ENCODE measurements at places on chromosomes 12 and 14.

DNA sequence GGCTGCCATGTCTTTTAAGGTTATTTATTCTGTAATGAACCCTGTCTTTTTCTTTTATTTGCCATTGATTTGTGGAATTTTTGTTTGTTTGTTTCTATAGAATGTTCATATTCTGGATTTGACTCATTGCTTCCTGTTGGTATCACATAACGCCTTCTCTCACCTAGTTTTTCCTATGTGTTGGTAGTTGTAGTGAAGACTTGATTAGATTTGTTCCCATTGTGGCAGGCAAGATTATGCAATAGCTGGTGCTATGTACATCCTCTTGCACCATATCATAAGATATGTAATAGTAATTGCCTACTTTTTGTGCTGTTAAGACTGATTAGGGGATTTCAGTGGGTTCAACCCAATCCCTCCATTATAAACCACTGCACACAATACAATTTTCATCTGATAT, 3.9 kb upstream of the KRT6B start:
- DNase-seq = no peak

DNA sequence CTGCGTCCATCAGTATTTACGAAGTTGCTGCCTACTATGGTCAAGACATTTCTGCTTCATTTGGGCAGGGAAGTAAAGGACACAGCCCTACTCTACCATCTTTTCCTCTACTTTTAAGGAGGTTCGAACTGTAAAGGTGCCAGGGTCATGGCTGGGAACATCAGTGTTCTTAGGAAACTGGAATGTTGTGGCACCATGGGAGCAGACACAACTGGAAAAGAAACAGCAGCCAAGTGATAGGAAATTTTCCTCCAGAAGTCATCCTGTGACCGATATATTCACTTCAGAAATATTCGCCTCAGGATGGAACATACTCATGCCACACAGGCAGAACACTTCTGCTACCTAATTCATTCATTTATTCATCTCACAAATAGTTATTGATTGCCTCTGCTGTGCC, 104.4 kb downstream of the ETV6 start:
- DNase-seq = no peak

GRCh38 chr12:65962036-65962430, 137.8 kb downstream of the HMGA2 start:
- no peak for DNase-seq

- DNase-seq = no peak
Observed at GRCh38 chr12:91326058-91327027, 143.7 kb upstream of the DCN start.

- DNase-seq = no peak
Observed at GRCh38 chr14:69129264-69129880, 23.5 kb downstream of the DCAF5 start.

- DNase-seq = no peak
Observed at GRCh38 chr12:25491396-25492325, 61.4 kb downstream of the LMNTD1 start.

DNA sequence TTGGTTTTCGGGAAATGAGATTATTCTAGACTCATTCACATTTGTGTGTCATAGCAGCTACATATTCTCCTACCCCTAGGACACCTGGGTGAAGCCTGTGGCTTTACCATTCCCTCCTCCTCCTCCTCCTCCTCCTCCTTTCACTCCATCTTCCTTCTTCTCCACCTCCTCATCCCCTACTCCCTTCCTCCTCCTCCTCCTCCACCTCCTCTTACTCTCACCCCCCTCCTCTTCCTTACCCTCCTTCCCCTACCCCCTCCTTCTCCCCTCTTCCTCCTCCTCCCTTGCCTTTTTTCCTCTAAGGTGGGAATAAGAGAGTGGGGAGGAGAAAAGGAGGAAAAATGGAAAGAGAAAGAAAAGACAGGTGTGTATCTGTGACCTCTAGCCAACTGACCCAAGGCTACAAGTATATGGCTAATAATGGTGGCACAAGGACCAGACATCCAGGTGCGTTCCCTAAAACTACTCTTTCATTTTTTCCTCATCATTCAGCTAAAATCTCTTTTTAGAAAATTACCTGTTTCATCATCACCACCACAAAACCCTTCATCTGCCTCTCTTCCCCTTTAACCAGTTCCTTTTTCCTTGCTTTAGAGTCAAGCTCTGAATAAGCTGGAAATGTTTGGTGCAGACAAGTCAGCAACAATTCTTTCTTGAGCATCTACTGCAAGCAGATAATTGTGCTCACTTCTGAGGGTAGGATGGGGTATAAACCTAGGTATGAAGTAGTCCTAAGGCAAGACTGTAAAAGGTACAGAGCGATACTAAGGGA, 149.8 kb upstream of the FOXN3 start:
- DNase-seq = no peak

DNA sequence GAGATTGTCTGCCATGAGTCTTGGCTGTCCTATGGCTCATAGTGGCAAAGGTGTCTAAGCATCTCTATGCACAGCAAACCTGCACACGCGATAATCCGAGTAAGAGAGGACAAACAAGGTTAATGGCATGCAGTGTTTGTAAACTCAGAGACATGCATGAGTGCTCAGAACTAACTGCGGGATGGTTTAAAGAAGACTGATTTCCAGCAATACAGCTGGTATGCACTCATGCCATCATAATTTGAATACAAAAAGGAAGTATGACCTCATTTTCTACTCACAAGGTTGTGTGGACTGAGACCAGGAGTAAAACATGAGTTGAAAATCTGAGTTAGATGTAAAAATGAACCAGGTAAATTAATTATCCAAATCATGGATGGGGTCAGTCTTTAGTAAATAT, 16.6 kb upstream of the TCP11L2 start:
- DNase-seq = no peak

GRCh38 chr12:117167769-117168168, 22.5 kb downstream of the FBXO21 start:
- no peak for DNase-seq

DNA sequence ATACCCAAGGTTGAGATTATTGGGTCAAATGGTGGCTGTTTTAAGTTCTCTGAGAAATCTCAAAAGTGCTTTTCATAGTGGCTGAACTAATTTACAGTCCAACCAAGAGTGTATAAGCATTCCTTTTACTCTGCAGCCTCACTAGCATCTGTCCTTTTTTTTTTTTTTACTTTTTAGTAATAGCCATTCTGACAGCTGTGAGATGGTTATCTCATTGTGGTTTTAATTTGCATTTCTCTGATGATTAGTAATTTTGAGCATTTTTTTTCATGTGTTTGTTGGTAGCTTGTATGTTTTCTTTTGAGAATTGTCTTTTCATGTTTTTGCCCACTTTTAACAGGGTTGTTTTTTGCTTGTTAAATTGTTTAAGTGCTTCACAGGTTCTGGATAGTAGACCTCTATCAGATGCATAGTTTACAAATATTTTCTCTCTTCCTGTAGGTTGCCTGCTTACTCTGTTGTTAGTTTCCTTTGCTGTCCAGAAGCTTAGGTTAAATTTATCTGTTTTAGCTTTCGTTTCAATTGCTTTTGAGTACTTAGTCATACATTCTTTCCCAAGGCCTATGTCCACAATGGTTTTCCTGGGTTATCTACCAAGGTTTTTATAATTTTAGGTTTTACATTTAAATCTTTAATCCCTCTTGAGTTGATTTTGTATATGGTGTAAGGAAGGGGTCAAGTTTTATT, 881.3 kb upstream of the SEL1L start:
- DNase-seq = no peak

- no peak for DNase-seq
Observed at GRCh38 chr14:81516986-81517797, 16.5 kb downstream of the SEL1L start.

- DNase-seq = no peak
Observed at GRCh38 chr14:69432364-69432763, 33.9 kb downstream of the SLC39A9 start.

- DNase-seq = no peak
Observed at GRCh38 chr12:848173-848865, 95.9 kb downstream of the WNK1 start.

DNA sequence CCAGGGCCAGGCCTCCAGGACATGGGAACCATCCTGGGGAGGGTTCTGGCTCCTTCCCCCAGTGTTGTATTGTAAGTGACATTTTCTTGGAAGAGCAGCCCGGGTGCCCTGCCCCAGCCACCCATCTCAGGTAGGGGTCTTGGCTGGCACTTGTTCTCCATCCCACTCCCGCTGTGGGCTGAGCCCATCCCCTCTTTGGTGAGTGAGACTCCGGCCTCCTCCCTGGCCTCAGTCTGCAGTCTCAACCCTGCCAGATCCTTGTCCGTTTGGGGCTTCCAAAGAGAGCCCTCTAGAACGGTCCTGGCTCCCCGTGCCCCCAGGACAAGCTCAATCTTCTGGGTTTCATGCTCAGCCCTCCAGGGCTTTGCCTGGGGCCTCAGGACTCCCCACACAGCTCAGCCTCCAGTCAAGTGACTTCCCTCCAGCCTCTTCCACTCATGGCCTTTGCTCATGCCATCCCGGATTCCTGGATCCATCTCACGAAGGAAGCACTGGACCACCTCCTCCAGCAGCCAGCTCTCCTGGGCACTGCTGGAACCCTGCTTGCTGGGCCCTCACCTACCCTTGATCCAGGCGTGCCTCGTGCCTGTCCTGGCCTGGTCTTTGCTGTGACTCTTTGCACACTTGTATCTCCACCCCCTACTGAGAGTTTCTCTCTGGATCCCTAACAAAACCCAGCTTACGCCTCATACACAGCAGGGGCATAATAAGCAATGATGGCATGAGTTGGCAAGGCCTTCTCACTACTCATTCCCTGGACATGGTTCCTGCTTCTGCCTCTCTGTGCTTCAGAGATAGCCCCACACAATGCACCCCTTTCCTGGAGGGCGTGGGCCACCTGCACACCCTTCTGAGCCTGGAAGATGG, 297.4 kb upstream of the RTL1 start:
- DNase-seq = no peak

GRCh38 chr12:70271025-70271424, 27.8 kb downstream of the CNOT2 start:
- no peak for DNase-seq

GRCh38 chr14:21825149-21825743, 151.6 kb upstream of the OR4E1 start:
- DNase-seq = peak; percentile 28

DNA sequence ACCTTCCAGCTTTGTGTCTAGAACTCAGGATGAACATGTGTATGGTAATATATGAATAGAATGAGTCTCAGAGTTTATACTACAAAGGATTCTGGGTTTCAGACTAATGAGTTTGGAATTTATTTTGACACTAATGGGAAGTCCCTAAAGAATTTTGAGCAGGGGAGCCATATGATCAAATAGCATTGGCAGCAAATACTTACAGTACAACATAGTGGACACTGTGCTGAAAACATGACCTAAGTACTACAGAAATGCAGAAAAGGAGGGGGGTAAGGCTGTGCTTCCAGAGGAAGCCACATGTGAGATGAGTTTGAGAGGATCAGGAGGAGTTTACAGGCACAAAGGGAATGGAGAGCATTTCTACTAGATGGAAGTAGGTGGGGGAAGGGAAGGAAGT, 225.8 kb downstream of the C12orf42 start:
- DNase-seq = no peak

DNA sequence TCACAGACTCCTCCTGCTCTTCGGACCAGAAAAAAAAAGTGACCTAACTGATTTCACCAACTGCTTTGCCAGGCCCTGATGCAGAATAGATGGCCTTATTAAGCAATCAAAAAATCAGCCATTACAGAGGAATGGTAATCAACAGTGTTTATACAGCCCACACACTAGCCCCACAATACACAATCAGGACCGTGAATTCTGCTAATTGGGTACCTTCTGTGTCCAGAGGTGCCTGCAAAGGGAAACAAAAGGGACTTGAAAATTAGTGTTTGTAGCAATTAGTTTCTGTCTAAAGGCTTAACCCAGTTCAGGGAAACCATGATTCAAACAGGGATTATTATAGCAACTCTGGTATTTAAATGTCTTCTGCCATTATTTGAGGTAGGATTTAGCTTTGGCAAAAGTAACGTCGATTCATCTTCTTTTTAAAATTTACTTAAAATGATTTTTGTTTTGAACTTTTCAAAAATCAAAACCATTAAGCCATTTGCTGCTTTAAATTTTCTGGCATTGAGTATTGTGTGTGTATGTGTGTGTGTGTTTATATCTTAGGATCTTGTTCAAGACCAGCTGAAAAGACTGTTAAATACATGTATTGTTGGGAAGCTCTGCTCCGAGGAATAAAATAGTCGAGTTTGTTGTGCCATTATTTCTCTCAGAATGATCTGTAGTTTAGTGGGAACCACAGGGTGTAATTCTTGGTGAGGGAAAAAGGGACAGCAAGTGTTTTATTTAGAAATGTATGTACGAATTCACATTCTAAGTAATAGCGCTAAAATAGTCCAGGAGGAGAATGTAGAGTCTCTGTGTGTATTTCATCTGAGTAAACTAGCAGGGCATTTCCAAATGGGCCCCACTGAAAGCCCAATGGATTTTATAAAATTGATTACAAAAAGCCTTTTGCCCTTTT, 156.1 kb downstream of the PTCSC3 start:
- no peak for DNase-seq

DNA sequence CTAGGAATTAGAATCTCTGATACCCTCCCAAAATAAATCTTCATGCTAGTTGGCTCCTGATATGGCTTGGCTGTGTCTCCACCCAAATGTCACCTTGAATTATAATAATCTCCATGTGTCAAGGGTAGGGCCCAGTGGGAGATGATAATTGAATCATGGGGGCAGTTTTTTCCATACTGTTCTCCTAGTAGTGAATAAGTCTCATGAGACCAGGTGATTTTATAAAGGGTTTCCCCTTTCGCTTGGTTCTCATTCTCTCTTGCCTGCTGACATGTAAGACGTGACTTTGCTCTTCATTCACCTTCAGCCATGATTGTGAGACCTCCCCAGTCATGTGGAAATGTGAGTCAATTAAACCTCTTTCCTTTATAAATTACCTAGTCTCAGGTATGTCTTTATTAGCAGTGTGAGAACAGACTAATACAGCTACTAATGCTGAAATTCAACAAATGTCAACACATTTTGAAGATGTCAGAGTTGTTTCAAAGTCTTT, 12.2 kb upstream of the SPTSSA start:
- DNase-seq = no peak

- no peak for DNase-seq
Observed at GRCh38 chr12:6939191-6939540, 4.5 kb upstream of the RNU7-1 start.

- DNase-seq = no peak
Observed at GRCh38 chr14:80608563-80608962, 333.0 kb downstream of the CEP128 start.

- DNase-seq = no peak
Observed at GRCh38 chr12:105351523-105351922, 21.0 kb downstream of the C12orf75 start.

- DNase-seq = no peak
Observed at GRCh38 chr14:88914956-88915355, 90.5 kb downstream of the TTC8 start.

GRCh38 chr12:50111395-50111692, 692 bp upstream of the COX14 start:
- DNase-seq = no peak

DNA sequence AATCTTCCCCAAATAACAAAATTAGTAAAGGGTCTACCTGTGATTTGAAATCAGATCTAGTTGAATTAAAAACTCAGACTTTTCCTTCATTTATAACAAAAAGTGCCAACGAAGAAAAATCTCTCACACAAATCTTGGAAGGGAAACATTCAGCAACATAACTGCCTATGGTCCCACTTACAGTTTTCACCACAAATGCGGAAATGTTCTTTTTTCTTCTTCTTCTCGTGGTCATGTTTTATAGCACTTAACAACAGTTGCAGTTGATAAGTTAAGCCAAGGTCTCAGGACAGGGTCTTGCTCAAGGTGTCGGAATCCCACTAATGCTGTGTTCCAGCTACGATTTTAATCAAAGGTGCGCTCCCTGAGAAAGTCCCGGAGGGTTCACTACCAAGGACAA, 10.1 kb downstream of the RNASE6 start:
- no peak for DNase-seq
